ENCODE measurements at places on chromosomes 5 and 9. TPM values are rescaled to one million over a fixed set of nuclear protein-coding genes. Genes with fewer than 3 reads are reported as not detected.

Gene MTAP
- 18.2 TPM for polyA plus RNA-seq

DNA sequence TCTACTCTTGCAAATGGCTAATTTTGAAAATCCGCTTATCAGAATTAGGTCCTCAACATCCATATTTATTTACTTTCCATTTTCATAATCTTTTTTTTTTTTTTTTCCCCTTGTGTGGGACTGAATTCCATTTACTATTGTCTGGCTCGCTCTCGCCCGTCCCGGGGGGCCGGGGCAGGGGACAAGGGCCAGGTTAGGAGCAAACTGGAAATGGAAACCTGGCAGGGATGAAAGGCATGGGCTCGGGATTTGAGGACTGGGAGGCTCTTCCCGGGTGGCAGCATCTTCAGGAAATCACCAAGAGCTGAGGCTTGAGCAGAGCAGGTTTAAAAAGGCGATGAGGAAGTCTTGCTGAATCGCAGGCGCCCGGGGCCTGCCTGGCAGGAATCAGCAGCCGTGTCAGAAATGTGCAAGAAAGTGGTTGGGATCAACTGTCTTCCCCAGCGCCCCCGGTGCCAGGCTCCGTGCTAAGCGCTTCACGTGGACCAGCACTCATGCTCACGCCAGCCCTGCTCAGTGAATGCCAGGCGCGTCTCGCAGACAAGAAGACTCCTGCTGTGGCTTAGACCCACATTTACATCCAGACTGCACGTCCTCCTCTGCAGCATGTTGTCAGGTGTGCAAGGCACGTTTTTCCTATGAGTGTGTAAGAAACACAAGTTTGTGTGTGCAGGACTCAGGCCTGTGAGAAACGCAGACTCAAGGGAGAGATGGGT is 66.3 kb upstream of the UNC5A start:
- no peaks in the 10 kb centered on the region for H3K27me3 ChIP-seq
- no peaks in the 10 kb centered on the region for H3K36me3 ChIP-seq
- no peak overlapping the region for H3K27ac ChIP-seq
- DNase-seq, result no peak
- H3K4me1 ChIP-seq, result peaks cover 4% of the 10 kb centered on the region

GRCh38 chr9:37801959-37802711 is 1.5 kb downstream of the DCAF10 start:
- H3K4me3 ChIP-seq, result peak overlapping the region; percentile 93
- H3K27ac ChIP-seq, result no peak overlapping the region
- H3K4me1 ChIP-seq, result peaks cover 19% of the 10 kb centered on the region
- H3K36me3 ChIP-seq, result no peaks in the 10 kb centered on the region
- DNase-seq, result no peak

DNA sequence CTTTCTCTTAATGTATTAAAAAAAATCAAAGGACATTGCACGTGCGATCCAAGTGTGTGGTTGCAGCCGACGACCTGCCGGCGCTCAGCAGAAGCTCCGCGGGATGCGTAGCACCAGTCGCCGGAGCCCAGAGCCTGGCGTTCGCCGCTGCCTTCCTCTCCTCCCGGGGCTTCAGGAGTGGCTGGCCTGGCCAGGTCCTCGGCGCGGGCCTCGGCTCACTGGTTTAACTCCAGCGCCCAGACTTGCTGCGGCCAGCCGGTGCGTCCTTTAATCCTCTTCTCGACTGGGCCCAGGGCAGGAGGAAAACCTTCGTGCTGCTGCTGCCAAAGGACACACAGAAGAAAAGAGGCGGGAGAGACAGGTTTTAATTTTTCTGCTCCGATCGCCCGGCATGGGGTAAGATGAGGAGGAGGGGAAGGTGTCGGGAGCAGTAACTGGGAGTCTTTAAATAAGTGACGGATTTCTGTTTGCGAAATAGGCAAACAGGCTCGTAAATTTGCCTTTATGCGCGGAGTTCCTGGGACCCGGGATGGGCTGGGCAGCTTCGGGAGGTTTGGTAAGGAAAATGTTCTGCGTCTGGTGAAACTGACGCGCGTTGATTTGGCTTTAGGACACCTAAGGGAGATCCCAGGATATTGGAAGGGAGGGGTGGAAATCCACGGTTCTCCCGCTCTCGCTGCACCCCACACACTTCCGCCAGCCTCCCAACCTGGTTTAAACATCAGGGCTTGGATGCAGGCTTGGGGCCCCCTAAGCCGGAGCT is 2.3 kb downstream of the HAND1 start:
- H3K4me3 ChIP-seq, result no peak overlapping the region
- H3K4me1 ChIP-seq, result peaks cover 27% of the 10 kb centered on the region
- no peak overlapping the region for H3K27ac ChIP-seq
- DNase-seq, result no peak
- no peaks in the 10 kb centered on the region for H3K36me3 ChIP-seq

GRCh38 chr5:1186351-1187233 is 14.8 kb upstream of the SLC6A19 start:
- no peak for DNase-seq
- H3K36me3 ChIP-seq, result no peaks in the 10 kb centered on the region
- no peak overlapping the region for H3K27ac ChIP-seq
- no peak overlapping the region for H3K4me3 ChIP-seq
- H3K27me3 ChIP-seq, result no peaks in the 10 kb centered on the region

- H3K27me3 ChIP-seq, result no peaks in the 10 kb centered on the region
- H3K27ac ChIP-seq, result no peak overlapping the region
- no peak for DNase-seq
- no peak overlapping the region for H3K4me3 ChIP-seq
- no peaks in the 10 kb centered on the region for H3K4me1 ChIP-seq
- no peaks in the 10 kb centered on the region for H3K36me3 ChIP-seq
These were observed 159.2 kb downstream of the SNCAIP start for GRCh38 chr5:122471031-122471751.

Gene SCGB3A2
- not detected for polyA plus RNA-seq

GRCh38 chr9:112516769-112517168 is 30.1 kb downstream of the KIAA1958 start:
- DNase-seq, result no peak
- H3K27ac ChIP-seq, result no peak overlapping the region
- H3K27me3 ChIP-seq, result no peaks in the 10 kb centered on the region
- no peaks in the 10 kb centered on the region for H3K4me1 ChIP-seq
- no peaks in the 10 kb centered on the region for H3K36me3 ChIP-seq

Measured in testis (tissue), 5 donors.